ENCODE measurements at places on chromosomes 1 and 21.

DNA sequence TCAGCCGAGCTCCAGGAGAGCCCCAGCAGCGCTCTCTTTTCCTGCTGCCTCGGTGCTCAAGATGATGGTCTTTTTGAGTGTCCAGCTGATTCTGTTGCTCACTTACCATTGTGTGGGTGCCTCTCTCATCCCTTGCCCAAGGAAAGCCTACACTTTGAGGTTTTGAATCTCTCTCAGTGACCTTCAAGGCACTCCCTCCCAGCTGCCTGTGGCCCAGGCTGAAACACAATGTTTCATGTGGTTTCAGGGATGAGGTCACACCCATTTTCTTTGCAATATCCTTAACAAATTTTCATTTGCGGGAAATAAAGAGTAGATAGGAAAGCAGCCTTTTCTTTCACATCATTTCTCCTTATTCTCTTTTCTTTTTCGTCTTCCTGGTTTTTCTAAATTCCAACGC is 12.6 kb upstream of the MRPS14 start:
- H3K36me3 ChIP-seq = no peaks in the 10 kb centered on the region
- H3K4me1 ChIP-seq = no peaks in the 10 kb centered on the region
- DNase-seq = no peak
- H3K27me3 ChIP-seq = peaks cover 2% of the 10 kb centered on the region
- no peak overlapping the region for H3K4me3 ChIP-seq

DNA sequence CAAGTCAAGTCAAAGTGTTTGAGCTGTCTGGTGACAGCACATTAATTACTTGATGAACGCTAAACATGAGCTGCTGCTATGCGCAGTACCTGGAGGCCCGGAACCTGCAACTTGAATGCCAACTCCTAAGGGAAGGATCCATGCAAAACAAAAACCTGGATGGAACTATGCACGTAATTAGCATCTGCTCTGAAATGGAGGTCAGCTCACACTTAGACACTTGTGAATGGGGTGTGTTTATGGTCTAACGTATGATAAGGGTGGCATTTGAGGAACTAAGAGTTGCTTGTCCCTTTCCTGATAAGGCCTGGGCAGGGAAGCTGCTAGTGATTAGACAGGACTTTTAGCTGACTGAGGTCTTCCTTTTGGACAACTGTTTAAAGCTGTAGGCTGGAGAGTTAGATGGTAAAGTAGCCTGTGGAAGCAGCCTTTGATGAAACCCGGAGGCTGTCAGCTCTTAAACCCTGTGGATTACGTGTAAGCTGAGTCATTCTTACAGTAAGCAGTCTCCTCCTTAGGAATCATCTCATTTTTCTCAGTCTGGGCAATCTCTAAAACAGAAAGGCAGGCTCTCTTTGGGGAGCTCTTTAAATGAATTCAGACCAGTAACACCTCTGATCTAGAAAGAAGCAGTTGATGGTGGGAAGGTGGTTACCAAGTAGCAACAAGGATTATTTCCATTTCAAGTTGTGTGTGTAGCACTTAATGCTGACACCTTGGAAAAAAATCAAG is 6.8 kb downstream of the TENT5C start:
- peak overlapping the region; percentile 64 for H3K27ac ChIP-seq
- no peak for DNase-seq
- no peaks in the 10 kb centered on the region for H3K27me3 ChIP-seq
- peaks cover 84% of the 10 kb centered on the region for H3K4me1 ChIP-seq

DNA sequence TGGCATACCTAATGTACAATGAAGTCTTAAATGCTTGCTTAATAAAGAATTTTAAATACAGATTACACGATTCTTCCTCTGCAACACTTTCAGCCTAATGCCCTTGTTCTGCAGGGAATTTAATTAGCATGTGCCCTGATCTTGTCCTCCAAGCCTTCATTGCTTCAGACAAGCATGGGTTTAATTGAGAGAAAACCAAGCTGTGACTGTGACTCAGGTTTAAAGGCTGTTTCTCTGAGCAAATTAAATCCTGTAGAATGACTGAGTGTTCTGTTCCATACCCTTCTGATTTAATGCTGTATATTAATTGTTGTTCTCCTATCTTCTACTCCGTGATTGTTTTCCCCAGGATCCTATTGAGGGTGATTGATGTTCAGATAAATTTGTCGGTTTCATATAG is 269.0 kb upstream of the PRMT6 start:
- H3K4me3 ChIP-seq = no peak overlapping the region
- no peak overlapping the region for H3K27ac ChIP-seq
- H3K36me3 ChIP-seq = no peaks in the 10 kb centered on the region
- DNase-seq = no peak

- DNase-seq = no peak
- no peaks in the 10 kb centered on the region for H3K36me3 ChIP-seq
- peaks cover 5% of the 10 kb centered on the region for H3K27me3 ChIP-seq
- peaks cover 20% of the 10 kb centered on the region for H3K4me1 ChIP-seq
Observed at GRCh38 chr21:42081138-42081537, 10.0 kb downstream of the UMODL1 start.

DNA sequence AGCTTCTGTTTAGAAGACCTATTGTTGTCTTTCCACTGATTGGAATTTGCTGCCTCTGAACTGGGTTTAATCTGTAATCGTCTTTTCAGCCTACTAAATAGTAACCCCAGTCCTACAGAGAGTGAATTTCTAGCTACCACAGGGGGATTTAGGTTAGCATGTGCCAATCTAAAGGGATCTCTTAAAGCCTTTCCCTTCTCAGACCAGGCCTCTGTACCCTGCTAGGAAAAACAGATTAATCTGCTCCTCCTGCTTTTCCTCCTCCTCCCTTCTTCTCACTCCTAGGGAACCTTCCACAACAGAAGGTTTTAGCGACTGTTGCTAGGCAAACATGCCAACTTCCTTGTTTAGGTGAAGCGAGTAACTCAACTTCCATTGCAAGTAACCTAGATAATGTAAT is 1.3 kb upstream of the RC3H1 start:
- peak overlapping the region; percentile 96 for H3K4me3 ChIP-seq
- DNase-seq = no peak
- no peaks in the 10 kb centered on the region for H3K27me3 ChIP-seq
- H3K27ac ChIP-seq = peak overlapping the region; percentile 94
- peaks cover 13% of the 10 kb centered on the region for H3K4me1 ChIP-seq
- H3K36me3 ChIP-seq = peaks cover 2% of the 10 kb centered on the region

GRCh38 chr1:19240673-19241538 is 10.4 kb downstream of the EMC1 start:
- no peaks in the 10 kb centered on the region for H3K27me3 ChIP-seq
- H3K4me1 ChIP-seq = peaks cover 2% of the 10 kb centered on the region
- H3K27ac ChIP-seq = no peak overlapping the region
- no peak overlapping the region for H3K4me3 ChIP-seq
- DNase-seq = peak; percentile 58

GRCh38 chr1:1063261-1063944 is 10.7 kb downstream of the RNF223 start:
- H3K27me3 ChIP-seq = peaks cover 8% of the 10 kb centered on the region
- DNase-seq = no peak
- H3K27ac ChIP-seq = peak overlapping the region; percentile 50
- no peak overlapping the region for H3K4me3 ChIP-seq
- peaks cover 1% of the 10 kb centered on the region for H3K36me3 ChIP-seq
- peaks cover 16% of the 10 kb centered on the region for H3K4me1 ChIP-seq

DNA sequence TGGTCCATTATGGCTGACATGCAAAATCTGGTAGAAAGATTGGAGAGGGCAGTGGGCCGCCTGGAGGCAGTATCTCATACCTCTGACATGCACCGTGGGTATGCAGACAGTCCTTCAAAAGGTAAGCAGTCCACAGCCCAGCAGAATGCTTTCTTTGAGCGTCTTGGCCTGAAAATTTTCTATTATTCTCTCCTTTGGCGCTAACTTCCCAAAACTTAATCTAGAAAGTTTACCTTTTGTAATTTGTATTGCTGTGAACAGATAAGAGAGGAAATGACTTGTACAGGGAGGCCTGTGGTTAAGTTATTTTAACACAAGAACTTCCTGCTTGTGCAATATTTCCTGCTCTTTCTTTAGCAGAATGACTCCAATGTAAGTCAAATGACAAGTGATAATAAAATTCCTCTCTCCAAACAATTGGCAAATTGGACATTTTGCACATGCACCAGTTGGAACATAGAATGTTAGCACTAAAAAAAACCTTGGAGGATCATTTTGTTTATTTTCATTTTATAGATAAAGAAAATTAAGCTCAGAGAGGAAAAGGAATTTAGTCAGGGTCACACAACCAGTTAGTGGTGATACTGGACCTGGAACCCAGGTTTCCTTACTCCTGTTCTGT is 18.9 kb downstream of the CAP1 start:
- DNase-seq = no peak
- peaks cover 31% of the 10 kb centered on the region for H3K36me3 ChIP-seq
- H3K27me3 ChIP-seq = no peaks in the 10 kb centered on the region
- H3K4me1 ChIP-seq = peaks cover 74% of the 10 kb centered on the region

GRCh38 chr1:99017655-99018054 is 13.0 kb upstream of the PLPPR5 start:
- no peaks in the 10 kb centered on the region for H3K36me3 ChIP-seq
- no peaks in the 10 kb centered on the region for H3K4me1 ChIP-seq
- no peaks in the 10 kb centered on the region for H3K27me3 ChIP-seq
- no peak overlapping the region for H3K4me3 ChIP-seq
- no peak for DNase-seq
- no peak overlapping the region for H3K27ac ChIP-seq

- DNase-seq = no peak
- no peak overlapping the region for H3K4me3 ChIP-seq
- H3K27ac ChIP-seq = no peak overlapping the region
- H3K27me3 ChIP-seq = no peaks in the 10 kb centered on the region
- H3K4me1 ChIP-seq = peaks cover 8% of the 10 kb centered on the region
- peaks cover 9% of the 10 kb centered on the region for H3K36me3 ChIP-seq
Observed at GRCh38 chr1:1344655-1345361, 4.4 kb downstream of the DVL1 start.

DNA sequence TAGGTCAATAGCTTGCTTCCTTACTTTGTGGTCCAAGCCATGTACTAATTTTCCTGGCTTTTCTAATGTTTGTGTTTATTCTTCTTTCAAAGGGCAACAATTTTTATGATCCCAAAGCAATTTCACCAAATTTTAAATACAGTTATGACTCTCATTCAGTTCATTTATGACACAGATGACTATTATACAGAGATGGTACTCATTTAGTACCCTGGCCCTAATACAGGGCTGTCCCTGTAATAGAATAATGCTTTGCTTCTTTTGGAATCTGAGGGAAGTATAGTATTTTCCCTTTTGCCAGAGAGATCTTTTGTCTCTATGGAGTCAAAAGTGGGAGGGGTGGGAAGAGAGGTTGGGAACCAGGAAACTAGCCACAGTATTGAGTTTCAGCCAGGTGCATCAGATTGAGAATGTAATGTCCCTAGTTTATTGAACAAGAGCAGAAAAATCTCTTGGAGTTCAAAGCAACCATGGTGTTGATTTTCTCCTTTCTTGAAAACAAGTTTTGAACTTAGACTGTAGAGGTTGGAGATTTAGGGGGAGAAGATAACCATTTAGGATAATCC is 20.4 kb downstream of the DENND2D start:
- no peaks in the 10 kb centered on the region for H3K27me3 ChIP-seq
- no peak overlapping the region for H3K4me3 ChIP-seq
- peak overlapping the region; percentile 49 for H3K27ac ChIP-seq

GRCh38 chr1:86207323-86207722 is 50.8 kb upstream of the COL24A1 start:
- H3K27ac ChIP-seq = no peak overlapping the region
- no peaks in the 10 kb centered on the region for H3K4me1 ChIP-seq
- DNase-seq = no peak
- H3K36me3 ChIP-seq = no peaks in the 10 kb centered on the region
- H3K4me3 ChIP-seq = no peak overlapping the region

DNA sequence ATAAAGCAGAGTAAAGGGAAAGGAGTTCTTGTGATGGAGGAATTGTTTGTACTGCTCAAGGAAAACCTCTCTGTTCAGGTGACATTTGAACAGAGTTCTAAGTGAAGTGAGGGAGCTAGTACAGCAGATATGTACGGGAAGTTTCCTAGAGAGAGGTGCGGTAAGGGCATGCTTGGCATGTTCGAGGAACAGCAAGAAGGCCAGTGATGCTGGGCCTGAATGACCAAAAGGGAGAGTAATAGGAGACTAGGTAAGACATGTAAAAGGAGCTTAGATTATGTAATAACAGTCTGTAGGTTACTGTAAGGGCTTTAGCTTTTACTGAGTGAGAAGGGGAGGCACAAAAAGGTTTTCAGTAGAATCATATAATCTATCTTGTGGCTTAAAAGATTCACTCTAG is 63.9 kb downstream of the PIK3R3 start:
- H3K27ac ChIP-seq = no peak overlapping the region
- peaks cover 6% of the 10 kb centered on the region for H3K4me1 ChIP-seq
- no peaks in the 10 kb centered on the region for H3K27me3 ChIP-seq
- no peak overlapping the region for H3K4me3 ChIP-seq
- no peak for DNase-seq

- H3K27ac ChIP-seq = no peak overlapping the region
- H3K27me3 ChIP-seq = peaks cover 3% of the 10 kb centered on the region
- no peak overlapping the region for H3K4me3 ChIP-seq
- H3K4me1 ChIP-seq = no peaks in the 10 kb centered on the region
- H3K36me3 ChIP-seq = no peaks in the 10 kb centered on the region
- DNase-seq = no peak
Observed at GRCh38 chr1:115536279-115536816, 105.4 kb upstream of the VANGL1 start.

DNA sequence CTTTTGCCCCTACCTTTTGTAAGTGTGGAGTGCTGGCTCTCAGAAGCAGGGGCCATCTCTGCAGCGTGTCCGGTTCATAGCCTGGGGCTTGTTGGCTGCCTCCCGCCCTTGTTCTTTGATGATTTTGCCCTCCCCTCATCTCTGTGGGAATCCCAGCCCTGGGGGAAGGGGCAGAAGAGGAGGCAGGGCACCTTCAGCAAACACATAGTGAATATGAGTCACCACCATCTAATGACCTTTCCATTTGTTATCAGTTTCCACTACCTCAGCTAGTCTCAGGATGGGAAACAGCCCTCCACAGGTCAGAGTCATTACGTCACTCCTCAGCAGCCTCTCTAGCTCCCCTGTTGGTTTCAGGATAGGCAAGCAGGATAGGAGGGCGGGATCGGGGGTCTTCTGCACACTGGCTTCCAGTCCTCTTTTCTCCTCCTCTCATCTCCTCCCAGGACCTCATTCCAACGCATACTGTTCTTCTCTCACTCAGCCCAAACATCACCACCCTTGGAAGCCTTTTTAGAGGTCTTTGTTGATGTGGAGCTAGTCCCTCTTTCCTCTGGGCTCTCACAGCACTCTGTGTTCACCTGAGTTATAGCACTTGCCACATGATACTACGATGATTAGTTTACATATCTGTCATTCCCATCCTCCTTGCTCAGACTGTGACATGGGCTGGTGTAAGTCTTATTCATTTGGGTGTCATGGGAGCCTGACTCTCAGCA is 15.8 kb downstream of the GADD45A start:
- no peak overlapping the region for H3K27ac ChIP-seq
- H3K4me3 ChIP-seq = no peak overlapping the region
- DNase-seq = no peak
- peaks cover 6% of the 10 kb centered on the region for H3K27me3 ChIP-seq
- peaks cover 1% of the 10 kb centered on the region for H3K36me3 ChIP-seq
